ENCODE measurements at places on chromosomes 5 and 9.

DNA sequence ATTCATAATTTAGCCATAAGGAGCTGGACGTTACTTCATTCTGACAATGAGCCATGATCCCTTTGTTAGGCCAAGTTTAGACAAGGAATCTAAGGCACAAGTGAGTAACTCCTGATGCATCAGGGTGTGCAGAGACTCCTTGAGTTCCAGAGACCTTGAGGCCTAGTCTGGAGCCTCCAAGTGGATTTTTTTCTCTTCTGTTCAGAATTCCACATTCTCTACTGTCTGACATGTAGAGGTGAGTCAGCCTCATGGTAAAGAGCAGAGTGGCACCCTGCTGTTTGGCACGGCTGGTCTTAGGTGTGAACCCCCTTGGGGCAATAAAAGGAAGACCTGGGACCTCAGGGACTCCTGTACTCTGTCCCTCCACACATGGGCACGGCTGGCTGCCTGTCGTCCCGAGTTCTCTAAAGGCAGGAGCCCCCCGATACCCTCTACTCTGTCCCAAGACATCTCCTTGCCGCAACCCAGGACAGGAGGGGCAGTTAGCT is 22.0 kb upstream of the TGFBI start:
- no peak for DNase-seq

DNA sequence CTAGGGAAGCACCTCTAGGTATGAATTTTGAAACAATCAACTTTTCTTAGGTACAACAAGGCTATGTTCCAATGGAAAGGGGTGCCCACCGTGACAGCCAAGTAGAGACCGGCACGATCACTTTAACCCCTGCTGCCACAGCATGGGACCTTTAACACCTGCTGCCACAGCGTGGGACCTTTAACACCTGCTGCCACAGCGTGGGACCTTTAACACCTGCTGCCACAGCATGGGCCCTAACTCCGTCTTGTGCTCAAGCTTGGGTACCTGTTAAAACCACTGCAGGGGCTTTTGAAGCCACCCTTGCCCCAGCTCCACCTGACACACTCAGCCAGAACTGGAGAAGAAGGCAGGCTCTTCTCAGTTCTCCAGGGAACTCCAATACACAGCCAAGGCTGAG is 18.2 kb upstream of the MXD3 start:
- DNase-seq = no peak

DNA sequence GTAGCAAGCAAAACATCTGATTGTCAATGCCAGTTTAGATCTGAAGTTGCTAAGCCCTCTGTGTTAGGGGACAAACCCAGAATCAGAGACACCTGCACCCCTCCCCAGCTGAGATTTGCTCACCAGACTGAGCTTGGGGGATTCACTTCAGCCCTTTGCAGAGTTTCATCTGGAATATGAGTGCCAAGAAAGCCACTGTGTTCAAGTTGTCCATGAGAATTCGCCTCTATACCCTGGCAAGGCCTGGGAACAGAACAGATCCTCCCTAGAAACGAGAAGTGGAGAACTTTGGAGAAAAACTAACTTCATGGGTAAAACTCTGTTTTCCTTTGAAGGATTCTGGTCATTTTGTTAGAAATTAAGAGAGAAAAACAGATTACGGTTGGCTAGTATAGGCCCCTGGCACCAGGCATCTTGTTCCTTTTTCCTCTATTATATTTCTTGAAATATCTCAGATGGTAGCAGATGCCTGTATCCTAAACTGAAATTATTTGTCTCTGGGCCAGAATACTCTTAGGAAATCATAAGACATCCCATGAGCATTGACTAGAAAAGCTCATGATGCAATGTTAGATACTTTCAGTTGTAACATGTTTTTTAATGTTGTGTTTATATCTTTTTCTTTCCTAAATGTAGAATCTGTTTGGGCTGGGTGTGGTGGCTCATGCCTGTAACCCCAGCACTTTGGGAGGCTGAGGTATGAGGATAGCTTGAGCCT is 64.4 kb downstream of the SNX18 start:
- DNase-seq = no peak

- no peak for DNase-seq
Observed at GRCh38 chr5:37703841-37704241, 136.0 kb downstream of the GDNF start.

DNA sequence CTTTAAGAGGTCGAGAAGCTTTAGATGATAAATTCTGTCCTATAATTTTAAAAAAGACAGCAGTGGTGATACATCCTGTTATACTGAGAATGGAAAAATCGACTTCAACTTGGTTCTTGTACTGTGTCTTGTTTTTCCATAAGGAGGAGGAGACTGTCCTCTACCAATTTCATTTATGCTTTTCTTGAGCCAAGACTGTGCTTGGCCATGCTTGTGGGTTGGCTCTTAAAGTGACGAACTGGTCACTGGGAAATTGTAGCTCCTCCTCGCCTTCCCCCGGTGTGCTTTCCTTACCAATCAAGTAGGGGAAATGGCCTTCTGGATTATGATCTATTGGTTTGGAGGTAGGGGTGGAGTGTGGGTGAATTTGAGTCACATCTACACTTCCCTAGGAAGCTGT is 67.1 kb upstream of the HSPB3 start:
- no peak for DNase-seq

DNA sequence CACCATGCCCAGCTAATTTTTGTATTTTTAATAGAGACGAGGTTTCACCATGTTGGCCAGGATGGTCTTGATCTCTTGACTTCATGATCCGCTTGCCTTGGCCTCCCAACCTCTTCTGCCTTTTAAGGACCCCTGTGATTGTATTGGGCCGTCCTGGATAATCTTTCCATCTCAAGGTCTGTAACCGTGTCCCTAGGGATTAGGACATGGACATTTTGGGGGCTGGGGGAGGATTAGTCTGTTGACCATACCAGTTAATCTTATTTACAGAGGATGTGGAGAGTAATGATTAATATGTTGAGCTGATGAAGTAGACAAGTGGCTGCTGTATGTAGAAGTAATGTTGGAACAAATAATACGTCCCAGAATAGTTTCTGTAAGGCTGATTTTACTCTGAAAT is 23.1 kb downstream of the LNPEP start:
- no peak for DNase-seq

DNA sequence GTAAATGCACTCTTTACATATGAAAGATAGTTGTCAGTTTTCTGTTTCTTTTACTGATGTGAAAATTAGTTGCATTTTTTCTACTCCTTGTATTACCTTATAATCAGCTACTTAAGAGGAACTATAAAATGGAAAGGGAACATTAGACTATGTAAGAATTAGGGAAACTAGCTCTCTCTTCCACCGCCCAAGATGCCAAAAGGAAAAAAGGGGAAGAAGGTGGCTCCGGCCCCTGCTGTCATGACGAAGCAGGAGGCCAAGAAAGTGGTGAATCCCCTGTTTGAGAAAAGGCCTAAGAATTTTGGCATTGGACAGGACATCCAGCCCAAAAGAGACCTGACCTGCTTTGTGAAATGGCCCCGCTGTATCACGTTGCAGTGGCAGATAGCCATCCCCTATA is 15.2 kb upstream of the HOMER1 start:
- no peak for DNase-seq

GRCh38 chr9:115106642-115107041 is 11.3 kb downstream of the TNC start:
- DNase-seq = no peak

- DNase-seq = no peak
Observed at GRCh38 chr9:88006511-88007290, 32.4 kb upstream of the CDK20 start.

DNA sequence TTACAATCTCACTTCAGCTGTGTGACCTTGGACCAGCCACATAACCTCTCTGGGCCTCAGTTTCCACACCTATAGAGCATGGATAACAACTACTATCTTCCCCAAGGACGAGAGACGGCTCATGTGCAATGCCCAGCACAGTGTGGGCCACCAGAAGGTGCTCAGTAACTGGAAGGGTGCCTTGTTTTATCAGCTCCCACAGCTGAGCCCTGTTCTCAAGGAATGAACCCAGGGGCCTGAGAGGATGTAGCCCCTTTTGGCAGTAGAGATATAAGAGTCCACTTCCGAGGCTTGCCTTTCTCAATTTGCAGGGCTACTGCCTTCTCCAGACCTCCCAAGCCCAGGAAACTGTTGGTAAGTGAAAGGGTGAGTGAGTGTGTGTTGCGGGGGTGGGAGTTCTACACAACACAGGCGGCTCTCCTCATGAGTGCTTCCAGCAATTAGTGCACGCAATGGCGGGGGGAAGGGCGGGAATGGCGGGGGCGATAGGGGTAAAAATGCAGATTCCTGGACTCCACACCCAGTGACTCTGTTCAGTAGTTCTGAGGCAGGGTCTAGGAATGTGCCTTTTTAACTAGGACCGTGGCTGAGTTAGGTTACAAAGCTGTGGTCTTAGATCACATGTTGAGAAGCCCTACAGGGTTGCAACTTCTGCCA is 185.1 kb downstream of the FSTL4 start:
- no peak for DNase-seq

DNA sequence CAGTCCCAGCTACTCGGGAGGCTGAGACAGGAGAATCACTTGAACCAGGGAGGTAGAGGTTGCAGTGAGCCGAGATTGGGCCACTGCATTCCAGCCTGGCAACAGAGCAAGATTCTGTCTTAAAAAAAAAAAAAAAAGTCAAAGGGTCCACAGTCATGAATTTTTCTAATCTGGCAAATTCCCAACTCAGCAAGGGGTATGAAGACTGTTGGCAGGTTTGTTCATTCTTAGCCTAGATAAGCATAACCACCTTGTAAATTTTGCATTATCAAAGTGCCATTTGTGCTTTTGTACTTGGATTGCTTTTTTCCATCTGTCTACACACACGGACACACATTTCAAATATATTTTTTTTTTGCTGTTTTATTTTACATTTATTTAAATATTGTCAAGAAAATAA is 299.8 kb upstream of the NUDT12 start:
- DNase-seq = no peak

GRCh38 chr5:62662521-62662920 is 83.9 kb downstream of the LRRC70 start:
- DNase-seq = no peak

- DNase-seq = no peak
Observed at GRCh38 chr5:29170599-29170998, 2022.9 kb upstream of the CDH6 start.

DNA sequence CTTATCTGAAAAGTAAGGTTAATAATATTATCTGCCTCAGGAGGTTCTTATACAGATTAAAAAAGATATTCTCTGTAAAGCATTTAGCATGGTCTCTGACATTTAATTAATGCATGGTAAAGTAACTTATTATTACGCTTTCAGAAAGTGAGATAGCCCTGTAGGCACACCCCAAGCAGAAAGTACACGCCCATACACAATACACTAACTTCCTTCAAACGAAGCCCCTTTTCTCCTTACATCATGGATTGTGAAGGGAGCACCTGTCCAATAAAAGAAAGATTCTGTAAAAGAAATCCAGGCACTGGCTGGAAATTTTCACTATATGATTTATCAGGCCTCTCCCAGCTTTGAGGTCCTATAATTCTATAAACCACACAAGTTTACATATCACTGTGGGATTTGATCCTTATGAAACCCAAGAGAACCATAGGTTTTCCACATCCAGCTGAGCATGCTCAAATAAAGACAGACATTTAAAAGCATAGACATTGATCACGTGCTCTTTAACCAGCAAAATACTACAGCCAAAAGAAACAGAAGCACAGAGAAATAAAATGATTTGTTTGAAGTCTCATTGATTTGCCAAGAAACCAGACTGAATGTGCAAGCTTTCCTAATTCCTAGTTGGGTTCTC is 14.1 kb upstream of the NR3C1 start:
- DNase-seq = no peak

- no peak for DNase-seq
Observed at GRCh38 chr5:153516504-153517240, 26.2 kb downstream of the GRIA1 start.

- DNase-seq = no peak
Observed at GRCh38 chr5:95841914-95842812, 19.6 kb upstream of the GLRX start.

DNA sequence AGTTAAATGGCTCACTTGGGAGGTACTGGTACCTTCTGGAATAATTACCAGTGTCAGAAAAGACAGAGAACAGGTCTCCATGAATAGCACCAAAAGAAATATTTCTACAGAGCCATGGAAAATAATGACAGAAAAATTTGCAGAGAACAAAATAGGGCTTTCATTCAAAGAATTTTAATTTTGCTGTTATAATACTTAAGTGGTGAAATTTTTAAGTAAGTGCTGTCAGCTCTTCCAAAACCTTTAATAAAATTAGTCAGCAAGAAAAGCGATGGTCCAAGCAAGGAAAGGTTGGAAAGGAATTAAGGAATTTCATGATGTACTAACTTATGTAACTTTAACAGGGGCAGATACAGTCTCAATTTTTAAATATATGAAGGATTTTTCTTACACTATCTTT is 359.2 kb downstream of the NR2F1-AS1 start:
- no peak for DNase-seq

- DNase-seq = no peak
Observed at GRCh38 chr5:57511321-57511720, 28.7 kb upstream of the ACTBL2 start.

DNA sequence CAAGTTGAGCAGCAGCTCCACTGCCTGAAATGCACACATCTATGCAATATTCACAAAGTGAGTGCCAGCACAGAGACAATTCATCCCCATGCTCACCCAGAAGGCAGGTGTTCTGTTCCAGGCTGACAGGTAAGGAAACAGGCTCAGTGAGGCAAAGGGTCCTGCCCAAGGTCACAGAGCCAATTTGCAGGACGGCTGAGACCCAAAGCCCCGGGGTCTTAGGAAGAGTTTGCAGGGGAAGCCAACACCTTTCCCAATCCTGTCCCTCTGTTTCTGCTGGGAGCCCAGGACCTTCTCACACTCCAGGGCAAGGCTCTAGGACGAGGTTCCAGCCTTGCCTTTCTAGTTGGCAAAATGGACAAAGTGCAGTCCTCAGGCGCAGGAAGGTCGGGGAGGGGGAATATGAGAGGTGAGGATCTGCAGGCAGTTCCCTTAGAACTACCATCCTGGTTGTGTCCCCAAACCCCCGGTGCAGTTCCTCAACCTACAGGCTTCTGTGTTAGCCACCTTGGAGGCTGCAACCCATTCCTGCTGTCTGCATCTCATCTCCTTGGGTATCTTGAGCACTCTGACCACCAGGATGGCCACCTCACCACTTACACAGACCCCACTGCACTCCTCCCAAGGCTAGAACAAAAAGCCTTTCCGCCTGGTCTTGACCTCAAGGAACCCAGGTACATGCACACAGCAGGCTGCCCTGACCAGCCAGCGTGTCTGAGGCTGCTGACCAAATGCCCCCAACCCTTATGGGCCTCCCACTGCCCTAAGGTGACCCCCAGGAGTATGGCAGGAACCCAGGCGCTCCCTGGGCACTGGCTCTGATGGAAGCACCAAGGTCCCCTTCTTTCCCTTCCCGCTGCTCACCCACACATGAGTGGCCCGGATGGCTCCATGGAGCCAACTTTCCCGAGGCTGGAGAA is 1.9 kb upstream of the BRD3 start:
- no peak for DNase-seq

GRCh38 chr5:179316982-179317381 is 28.3 kb downstream of the ADAMTS2 start:
- DNase-seq = no peak

GRCh38 chr5:108760512-108760911 is 12.8 kb downstream of the FER start:
- DNase-seq = no peak

GRCh38 chr5:143025971-143026370 is 255.8 kb downstream of the ARHGAP26 start:
- DNase-seq = no peak

All from activated B cell treated with CpG ODN at 0.5 μM for 24 hours (primary cell).